Mammary microvascular endothelial cell (primary cell): ENCODE measurements at places on chromosomes 3 and 15. TPM values are rescaled to one million over a fixed set of nuclear protein-coding genes. Genes with fewer than 3 reads are reported as not detected.

Gene ACKR4
- total RNA-seq: 0.54 and 1.1 TPM in 2 replicates

Gene EDC3
- total RNA-seq: 15.8 and 16.1 TPM in 2 replicates

Gene CHST13
- not detected in 2 replicates for total RNA-seq

Gene MKRN2
- total RNA-seq: 32.8 and 34.7 TPM in 2 replicates
